ENCODE measurements at places on chromosomes 6 and 20. TPM values are rescaled to one million over a fixed set of nuclear protein-coding genes. Genes with fewer than 3 reads are reported as not detected.

GRCh38 chr6:13280254-13280653, 48.1 kb downstream of the TBC1D7 start:
- DNase-seq: no peak

DNA sequence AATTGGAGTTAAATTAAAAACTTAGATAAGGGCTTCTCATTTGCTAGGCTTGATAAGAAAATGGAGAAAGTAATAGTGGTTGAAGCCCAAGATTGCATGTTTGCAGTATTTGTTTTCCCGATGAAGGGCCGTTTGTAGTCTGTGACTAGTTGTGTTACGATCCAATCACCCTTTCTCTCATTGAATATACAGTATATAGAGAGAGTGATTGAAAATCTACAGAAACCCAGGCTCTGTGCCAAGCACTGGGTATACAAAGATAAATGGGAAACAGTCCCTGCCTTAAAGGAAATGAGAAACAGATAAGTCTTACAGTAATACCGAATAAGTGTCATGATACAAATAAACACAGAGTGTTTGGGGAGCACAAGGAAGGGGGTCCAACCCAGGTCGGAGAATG, 55.2 kb upstream of the CDKAL1 start:
- DNase-seq: no peak

Gene PTK6
- polyA plus RNA-seq: 0.61 TPM

Gene ADAM33
- 5.1 TPM for polyA plus RNA-seq

All from right renal cortex interstitium (tissue), 3 donors.